Right lobe of liver (tissue), 6 donors: ENCODE measurements at places on chromosomes 6 and 20.

- peak; percentile 32 for DNase-seq
Observed at GRCh38 chr6:159151266-159151855, 17.8 kb upstream of the FNDC1 start.

- peak; percentile 20 for DNase-seq
Observed at GRCh38 chr6:40845553-40845952, 193.5 kb downstream of the UNC5CL start.

DNA sequence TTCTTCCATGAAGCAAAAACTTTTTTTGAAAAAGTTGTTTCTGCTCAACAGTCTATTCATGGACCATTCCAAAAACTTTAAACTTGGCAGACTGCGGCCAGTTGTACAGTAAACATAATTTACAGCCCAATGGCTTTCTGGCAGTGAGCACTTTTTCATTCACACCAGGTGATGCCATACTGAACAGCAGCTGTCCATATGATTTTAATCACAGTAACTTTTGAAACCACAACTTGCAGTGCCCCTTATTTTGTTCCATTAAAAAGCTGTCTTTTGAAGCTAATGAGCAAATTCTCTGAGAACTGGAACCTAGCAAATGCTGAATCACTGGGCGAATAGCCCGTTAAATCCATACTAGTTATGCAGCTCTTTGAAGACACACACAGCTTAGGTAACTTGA lies 576.6 kb downstream of the PTPRT start:
- no peak for DNase-seq

GRCh38 chr6:50369996-50370395 lies 320.3 kb upstream of the DEFB112 start:
- DNase-seq: no peak

DNA sequence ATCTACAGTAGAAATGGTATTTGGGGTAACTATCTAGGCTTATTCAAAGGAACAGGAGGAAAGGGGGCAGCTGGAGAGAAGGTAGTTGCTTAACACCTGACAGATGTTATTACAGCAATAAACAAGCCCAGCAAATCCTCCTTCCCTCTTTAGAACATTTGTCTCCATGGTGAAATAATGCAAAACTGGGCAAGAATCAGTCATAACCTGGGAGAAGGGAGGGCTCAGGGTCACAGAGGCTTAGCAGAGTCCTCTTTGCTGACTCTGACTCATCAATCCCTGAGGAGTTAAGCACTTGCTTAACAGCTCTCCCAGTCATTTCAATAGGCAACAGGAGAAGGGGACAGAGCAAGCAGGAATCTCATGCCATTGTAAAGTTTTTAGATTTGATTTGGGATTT lies 230.3 kb downstream of the IBTK start:
- no peak for DNase-seq

- DNase-seq: no peak
Observed at GRCh38 chr6:14664621-14665315, 547.2 kb downstream of the CD83 start.

- DNase-seq: peak; percentile 59
Observed at GRCh38 chr6:136607932-136608772, 57.9 kb upstream of the MAP7 start.

- DNase-seq: no peak
Observed at GRCh38 chr6:31272436-31272835, 544 bp upstream of the HLA-C start.

- DNase-seq: no peak
Observed at GRCh38 chr6:130848945-130849344, 21.7 kb downstream of the SMLR1 start.

- DNase-seq: no peak
Observed at GRCh38 chr20:45036044-45036755, 64.7 kb downstream of the KCNS1 start.

DNA sequence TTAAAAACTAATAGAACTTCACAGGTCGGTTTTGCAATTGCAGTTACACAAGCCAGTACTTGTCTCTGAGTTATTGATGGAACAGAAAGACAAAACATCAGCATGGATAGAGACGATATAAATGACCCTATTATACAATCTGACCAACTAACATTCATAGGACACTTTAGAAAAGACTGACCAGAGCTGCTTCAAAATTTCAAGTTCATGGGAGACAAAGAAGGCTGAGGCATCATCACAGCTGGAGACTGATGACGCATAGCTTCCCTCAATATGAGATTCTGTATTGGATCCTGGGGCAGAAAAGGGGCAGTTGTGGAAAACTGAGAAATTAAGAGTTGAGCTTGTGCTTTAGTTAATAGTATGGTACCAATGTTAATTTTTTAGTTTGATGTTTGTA lies 174.0 kb downstream of the THBS2 start:
- DNase-seq: no peak

DNA sequence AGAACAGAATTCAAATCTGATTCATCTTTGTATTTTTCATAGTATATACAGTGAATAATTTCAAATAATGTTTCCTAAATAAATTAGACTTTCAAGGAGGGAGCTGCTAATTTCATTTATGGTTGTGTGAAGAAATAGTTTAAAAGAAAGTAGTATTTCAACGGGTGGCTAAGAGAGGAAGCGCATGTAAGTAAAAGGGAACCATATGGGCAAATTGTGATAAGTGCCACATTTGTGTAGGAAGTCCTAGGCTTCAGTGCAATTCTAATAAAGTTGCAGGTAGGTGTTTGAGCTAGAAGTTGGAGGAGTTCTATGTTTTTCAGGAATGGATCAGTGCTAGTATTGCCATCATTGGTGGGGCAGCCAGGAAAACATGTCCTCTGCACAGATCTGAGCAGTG lies 178.8 kb upstream of the PRDM1 start:
- DNase-seq: no peak

- DNase-seq: no peak
Observed at GRCh38 chr20:9262653-9263194, 193.8 kb downstream of the PLCB4 start.

- DNase-seq: peak; percentile 96
Observed at GRCh38 chr6:111105578-111105977, 18.3 kb downstream of the SLC16A10 start.

- no peak for DNase-seq
Observed at GRCh38 chr6:114389111-114389510, 46.3 kb upstream of the HS3ST5 start.

- no peak for DNase-seq
Observed at GRCh38 chr6:36930483-36930882, 24.1 kb upstream of the PI16 start.

DNA sequence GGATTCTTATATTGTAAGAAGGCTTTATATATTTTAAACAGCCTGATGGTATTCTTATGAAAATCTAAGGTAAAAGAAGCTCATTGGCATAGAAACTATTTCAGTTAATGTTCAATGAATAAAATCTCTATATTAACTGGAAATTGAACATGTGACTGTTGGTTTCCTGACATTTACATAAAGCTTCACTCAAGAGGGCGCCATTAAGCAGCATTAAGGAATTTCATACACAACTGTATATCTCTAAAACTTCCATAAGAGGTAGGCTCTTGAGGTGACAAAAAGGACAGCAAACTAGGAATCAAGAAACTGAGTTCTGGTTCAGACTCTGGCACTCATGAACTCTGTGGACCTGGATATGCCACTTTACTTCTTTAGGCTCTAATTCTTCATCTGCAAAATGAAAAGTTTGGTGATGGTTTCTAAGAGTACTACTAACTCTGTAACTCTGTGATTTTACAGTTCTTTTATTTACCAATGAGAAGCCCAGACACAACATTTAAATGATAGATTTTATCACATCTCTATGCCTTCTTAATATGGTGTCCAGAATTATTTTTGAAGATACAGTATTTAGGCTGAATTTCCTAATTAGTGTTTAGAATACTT lies 147.5 kb downstream of the FLRT3 start:
- no peak for DNase-seq

- DNase-seq: no peak
Observed at GRCh38 chr20:36478137-36478905, 63.0 kb upstream of the MYL9 start.

DNA sequence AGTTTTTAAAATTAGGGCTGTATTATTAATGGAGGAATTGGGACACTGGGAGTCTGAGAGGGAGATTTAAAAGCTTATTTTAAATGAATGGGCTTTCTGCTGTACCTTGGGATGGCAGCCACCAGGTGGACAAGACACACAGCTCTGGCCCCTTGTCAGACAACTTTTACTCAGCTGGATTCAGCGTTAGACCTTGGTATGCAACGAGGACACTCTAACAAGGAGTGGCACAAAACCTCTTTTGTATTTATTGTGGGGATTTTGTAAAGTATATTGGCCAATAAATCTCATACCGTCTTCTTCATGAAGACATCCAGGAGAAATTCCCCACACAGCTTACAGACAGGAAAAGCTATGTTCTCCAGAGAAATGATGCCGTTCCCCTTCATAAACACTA lies 105.7 kb downstream of the LCA5 start:
- DNase-seq: no peak

GRCh38 chr6:4345543-4345942 lies 210.2 kb upstream of the ECI2 start:
- DNase-seq: no peak

GRCh38 chr20:53599378-53599777 lies 5.7 kb upstream of the ZNF217 start:
- no peak for DNase-seq

GRCh38 chr20:52974179-52974594 lies 2.0 kb downstream of the TSHZ2 start:
- DNase-seq: no peak

DNA sequence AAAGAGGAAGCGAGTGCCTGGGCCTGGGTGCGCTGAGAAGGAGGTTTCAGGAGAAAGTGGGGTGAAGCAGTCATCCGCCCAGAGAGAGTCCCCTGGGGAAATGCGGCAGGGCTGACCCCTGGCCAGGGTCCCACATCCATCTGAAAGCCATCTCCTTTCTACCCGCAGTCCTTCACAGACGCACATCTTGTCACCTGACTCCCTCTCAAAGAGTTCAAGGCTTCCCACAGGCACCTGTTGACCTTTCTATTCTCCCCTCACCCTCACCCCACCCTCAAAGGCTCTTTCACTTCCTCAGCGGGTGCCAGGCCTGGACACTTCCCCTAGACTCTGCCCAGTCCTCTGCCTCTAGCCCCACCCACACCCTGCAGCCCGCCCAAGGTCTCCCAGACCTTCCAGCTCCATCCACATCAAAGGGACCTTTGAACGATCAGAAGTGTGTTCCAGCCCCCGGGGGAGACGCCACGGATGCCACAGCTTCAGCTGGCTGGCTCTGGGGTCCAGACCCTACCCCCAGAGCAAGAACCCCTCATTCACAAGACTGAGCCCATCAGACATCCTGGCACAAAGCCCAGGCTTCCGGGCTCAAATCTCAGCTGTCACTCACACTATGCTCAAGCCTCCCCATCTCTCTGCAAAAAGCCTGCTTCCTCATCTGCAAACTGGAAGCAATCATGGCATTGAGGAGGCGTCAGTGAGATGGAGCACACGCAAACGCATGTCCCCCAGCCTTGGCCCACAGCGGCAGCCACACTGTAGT lies 2.1 kb downstream of the CTSZ start:
- peak; percentile 79 for DNase-seq

GRCh38 chr20:62708591-62709536 lies at the start of gene NTSR1:
TSS of gene NTSR1 (plus strand) at chr20:62708836. CDS start at chr20:62709208, 372 bp downstream.
- peak; percentile 51 for DNase-seq

- no peak for DNase-seq
Observed at GRCh38 chr20:20085071-20085470, 32.7 kb downstream of the CFAP61 start.

- no peak for DNase-seq
Observed at GRCh38 chr20:14826543-14827313, 489.3 kb upstream of the FLRT3 start.

- DNase-seq: no peak
Observed at GRCh38 chr20:64084685-64085152, 521 bp upstream of the LKAAEAR1 start.

GRCh38 chr6:118768904-118769325 lies 117.5 kb upstream of the CEP85L start:
- no peak for DNase-seq

- no peak for DNase-seq
Observed at GRCh38 chr20:11624704-11625103, 293.0 kb upstream of the BTBD3 start.

GRCh38 chr20:48899881-48900280 lies 21.6 kb upstream of the ARFGEF2 start:
- DNase-seq: no peak

DNA sequence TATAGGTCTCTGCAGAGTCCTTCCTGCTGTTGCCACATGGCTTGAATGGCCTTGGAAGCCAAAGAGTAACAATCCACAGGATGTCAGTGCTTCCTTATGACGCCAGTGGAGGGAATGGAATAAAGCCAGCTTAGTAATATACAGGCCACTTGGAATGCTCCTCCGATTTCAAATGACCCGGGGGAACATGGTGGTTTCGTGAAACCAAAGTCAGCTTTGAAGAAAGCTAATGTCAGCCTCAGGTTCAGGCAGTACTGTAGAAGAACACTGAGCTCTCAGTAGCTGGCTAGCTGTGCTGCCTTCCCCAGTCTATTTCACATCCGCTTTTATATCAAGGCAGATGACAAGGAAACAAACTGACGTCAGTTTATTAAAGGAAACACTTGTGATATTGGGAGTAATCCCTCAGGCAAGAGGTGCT lies 189.1 kb downstream of the DTNBP1 start:
- no peak for DNase-seq

GRCh38 chr6:25316626-25317025 lies 37.5 kb downstream of the CARMIL1 start:
- no peak for DNase-seq

DNA sequence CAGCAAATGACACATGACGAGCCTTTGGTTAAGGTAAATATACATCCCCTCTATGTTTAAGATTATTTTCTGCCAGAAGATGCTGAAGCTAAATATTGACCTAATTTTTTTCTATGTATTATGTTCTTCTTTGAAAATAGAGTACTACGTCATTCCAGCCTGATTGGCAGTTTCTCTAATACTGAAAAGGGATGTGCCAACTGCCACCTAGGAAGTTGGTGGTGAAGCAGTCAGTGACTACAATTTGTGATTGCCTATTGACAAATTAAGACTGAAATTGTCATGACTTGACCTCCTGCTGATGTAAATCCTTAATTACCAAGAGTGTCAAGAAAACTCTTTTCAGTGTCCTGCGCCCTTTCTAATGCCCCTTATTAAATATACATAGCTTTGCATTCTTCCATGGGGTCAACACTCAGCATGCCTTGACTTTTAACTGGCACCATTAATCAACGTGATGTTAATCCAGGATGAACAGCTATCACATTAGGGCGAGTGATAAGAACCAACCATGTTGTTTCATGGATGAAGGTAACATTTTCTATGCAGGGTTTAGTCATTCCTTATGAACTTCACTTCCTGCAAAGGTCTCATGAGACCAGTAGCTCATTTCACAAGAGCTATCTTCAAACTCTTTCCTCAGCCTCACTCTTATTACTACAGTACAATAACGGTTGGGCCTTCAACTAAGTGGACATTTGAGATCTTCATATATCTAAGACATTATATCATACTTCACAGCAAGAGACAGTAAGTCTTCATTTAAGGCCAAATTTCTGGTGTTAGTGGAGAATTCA lies 22.5 kb upstream of the SGK1 start:
- no peak for DNase-seq

- peak; percentile 73 for DNase-seq
Observed at GRCh38 chr20:48932375-48932941, 10.9 kb downstream of the ARFGEF2 start.

DNA sequence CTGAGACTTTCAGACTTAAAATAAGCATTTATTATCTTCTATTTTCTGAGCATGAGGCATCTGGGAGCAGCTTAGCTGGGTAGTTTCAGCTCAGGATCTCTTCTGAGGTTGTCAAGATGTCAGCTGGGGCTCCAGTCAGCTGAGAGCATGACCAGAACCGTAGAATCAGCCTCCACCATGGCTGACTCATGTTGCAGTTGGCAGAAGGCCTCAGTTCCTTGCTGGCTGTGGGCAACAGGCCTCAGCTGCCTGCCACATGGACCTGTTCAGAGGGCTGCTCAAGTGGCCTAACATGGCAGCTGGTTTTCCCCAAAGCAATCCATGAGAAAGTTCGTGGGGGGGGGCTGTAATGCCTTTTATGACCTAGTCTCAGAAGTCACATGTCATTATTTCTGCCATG lies 142.3 kb downstream of the LY86 start:
- no peak for DNase-seq
